Upper lobe of right lung (tissue), 1 donor: ENCODE measurements at places on chromosomes 2 and 18. TPM values are rescaled to one million over a fixed set of nuclear protein-coding genes. Genes with fewer than 3 reads are reported as not detected.

DNA sequence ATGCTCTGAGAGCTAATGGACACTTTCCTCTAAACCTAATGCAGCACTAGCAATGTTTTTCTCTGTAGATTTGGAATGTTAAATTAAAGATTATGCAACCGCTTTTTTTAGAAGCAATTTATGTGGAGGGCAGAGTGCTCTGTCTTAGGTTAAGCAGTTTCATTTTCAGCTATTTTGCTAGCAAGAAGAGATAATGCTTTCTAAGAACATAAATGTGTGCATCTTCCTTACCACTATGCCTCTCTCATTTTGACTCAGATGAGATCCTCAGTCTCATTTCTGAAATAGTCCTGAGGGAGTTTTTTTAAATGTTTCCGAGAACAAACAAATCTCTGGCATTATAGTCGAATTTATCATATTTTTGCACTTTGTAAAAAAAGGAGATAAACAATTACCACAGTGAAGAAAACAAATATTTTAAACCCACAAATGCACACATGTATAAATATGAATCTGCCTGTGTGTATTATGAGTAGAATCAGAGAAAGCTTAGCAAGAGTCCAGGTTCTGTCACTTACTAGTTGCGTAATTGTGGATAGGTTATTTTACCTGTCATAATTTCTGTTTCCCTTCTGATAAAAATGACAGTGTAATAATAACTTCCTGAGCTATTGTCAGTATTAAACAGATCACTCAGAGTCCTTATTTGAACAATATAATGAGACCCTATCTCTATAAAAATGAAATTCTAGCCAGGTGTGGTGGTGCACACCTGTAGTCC lies 207.7 kb upstream of the CRIM1 start:
- no peak for DNase-seq
- no peak overlapping the region for H3K4me3 ChIP-seq
- no peaks in the 10 kb centered on the region for H3K36me3 ChIP-seq
- H3K27ac ChIP-seq = no peak overlapping the region
- no peaks in the 10 kb centered on the region for H3K4me1 ChIP-seq
- H3K27me3 ChIP-seq = no peaks in the 10 kb centered on the region

DNA sequence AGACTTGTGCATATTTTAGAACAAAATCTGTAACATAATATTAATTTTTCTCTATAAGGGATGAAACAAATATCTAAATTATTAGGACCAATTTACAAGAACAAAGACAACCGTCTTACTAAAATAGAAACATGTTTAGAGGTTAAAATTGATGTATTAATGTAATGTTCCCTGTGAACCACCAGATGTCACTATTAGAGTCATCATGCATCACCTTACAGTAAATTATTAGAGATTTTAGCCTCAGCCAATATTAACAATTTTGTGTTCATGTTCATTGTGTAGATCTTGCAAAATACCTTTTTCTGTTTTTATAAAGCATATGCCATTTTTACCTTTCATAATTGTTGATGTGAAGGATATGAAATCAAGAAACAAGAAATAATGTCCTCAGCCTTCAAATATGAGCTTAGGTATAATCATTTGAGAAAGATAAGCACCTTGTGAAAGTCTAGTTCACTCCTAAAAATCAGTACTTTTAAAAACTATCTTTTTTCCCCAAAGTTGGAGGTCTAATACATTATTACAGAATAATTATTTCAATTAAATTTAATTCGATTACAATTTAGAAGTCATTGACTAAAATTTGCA lies 344.3 kb upstream of the KCNH7 start:
- H3K27me3 ChIP-seq = no peaks in the 10 kb centered on the region
- H3K4me1 ChIP-seq = no peaks in the 10 kb centered on the region
- no peaks in the 10 kb centered on the region for H3K36me3 ChIP-seq
- no peak overlapping the region for H3K4me3 ChIP-seq
- no peak overlapping the region for H3K27ac ChIP-seq
- DNase-seq = no peak

DNA sequence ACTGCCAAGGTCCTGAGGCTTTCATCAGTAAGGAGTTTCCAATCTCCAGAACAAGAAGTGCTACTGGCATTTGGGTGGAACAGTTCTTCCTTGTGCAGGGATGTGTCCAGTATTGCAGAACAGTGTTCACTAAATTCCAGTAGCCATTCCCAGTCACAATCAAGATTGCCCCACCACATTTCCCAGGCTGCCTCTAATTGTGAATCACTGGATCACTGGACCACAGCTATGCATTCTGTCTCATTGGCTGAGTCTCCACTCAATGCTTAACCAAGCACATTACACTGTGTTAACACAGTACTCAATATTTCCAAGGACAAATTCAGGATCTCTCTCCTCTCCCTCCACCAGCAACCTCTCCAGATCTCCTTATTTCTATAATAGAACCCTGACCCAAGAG lies 160.2 kb upstream of the CCDC150 start:
- H3K4me1 ChIP-seq = no peaks in the 10 kb centered on the region
- no peak overlapping the region for H3K27ac ChIP-seq
- no peaks in the 10 kb centered on the region for H3K27me3 ChIP-seq
- no peak for DNase-seq

DNA sequence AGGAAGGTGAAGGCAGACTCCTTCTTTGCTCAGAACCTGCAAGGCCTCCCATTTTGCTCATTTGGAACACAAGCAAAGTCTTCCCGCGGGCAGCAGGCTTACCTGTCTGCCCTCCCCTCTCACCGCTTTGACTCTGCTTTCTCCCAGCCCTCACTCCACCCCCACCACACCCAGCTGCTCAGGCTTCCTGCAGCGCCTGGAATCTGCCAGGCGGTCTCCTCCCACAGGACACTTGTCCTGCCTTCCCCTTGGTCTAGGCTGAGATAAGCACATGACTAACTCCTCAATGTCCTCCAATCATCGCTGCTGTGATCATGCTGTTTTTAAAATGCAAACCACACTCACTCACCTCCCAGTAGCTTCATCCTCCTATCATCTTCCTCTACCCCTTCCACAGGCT lies 430.0 kb downstream of the ZNF516 start:
- H3K4me3 ChIP-seq = no peak overlapping the region
- H3K27me3 ChIP-seq = no peaks in the 10 kb centered on the region
- no peaks in the 10 kb centered on the region for H3K4me1 ChIP-seq
- no peaks in the 10 kb centered on the region for H3K36me3 ChIP-seq

GRCh38 chr2:45131587-45131986 lies 122.3 kb upstream of the SIX2 start:
- H3K27me3 ChIP-seq = no peaks in the 10 kb centered on the region
- no peaks in the 10 kb centered on the region for H3K36me3 ChIP-seq
- no peak for DNase-seq
- H3K27ac ChIP-seq = no peak overlapping the region
- H3K4me1 ChIP-seq = no peaks in the 10 kb centered on the region
- no peak overlapping the region for H3K4me3 ChIP-seq

DNA sequence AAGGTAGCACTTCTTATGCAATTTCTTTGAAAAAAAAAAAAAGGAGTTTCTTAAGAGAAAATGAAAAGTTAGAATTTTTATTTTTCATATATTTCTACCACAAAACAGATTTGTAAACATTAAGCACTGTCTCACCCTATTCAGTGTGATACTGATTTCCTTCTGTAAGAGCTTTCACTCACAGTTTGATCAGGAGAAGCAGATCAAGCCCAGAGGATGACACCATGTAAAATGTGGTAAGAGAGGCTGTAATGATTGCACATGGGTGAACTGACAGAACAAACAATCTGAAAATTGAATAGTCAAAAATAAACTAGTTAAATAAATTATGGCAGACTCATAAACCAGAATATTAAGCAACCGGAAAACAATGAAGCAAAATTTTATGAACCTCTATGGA lies 54.5 kb downstream of the MEMO1 start:
- no peaks in the 10 kb centered on the region for H3K36me3 ChIP-seq
- no peaks in the 10 kb centered on the region for H3K27me3 ChIP-seq
- H3K4me3 ChIP-seq = no peak overlapping the region

RND3 gene
- total RNA-seq = 32.6 TPM

REG3G gene
- not detected for total RNA-seq
